HFFc6 (cell line): ENCODE measurements at places on chromosomes 2 and 18. TPM values are rescaled to one million over a fixed set of nuclear protein-coding genes. Genes with fewer than 3 reads are reported as not detected.

The CABYR gene
- total RNA-seq, result 1.5 to 3.6 TPM (median 1.7 TPM) in 3 replicates

The CD226 gene
- total RNA-seq, result 0.30 to 0.84 TPM (median 0.30 TPM) in 3 replicates

The CNRIP1 gene
- 32.8 to 49.2 TPM (median 41.0 TPM) in 3 replicates for total RNA-seq

The GDF7 gene
- total RNA-seq, result not detected in 3 replicates

The DYNAP gene
- not detected in 3 replicates for total RNA-seq

The PTPRN gene
- 6.5 to 18.3 TPM (median 8.9 TPM) in 3 replicates for total RNA-seq

The UGT1A7 gene
- not detected in 3 replicates for total RNA-seq

The C1D gene
- 18.7 to 19.0 TPM (median 19.0 TPM) in 3 replicates for total RNA-seq

The CRACDL gene
- not detected in 3 replicates for total RNA-seq

The EVA1A gene
- total RNA-seq, result 65.0 and 68.5 TPM in 2 replicates

The SCG2 gene
- total RNA-seq, result 0.15 to 0.85 TPM (median 0.84 TPM) in 3 replicates

The TEKT4 gene
- not detected in 3 replicates for total RNA-seq

The UBXN2A gene
- total RNA-seq, result 11.4 and 12.3 TPM in 2 replicates

The PJVK gene
- total RNA-seq, result 0.60 to 0.91 TPM (median 0.72 TPM) in 3 replicates

The SLC40A1 gene
- total RNA-seq, result not detected in 3 replicates

The CHRND gene
- not detected in 3 replicates for total RNA-seq

The SH3RF3 gene
- total RNA-seq, result 2.4 to 3.7 TPM (median 2.8 TPM) in 3 replicates

The HOXD12 gene
- total RNA-seq, result 0.28 TPM in 1 of 3 replicates, not detected in the others

The ALPP gene
- not detected in 3 replicates for total RNA-seq

The SLC25A12 gene
- 16.4 to 19.2 TPM (median 18.6 TPM) in 3 replicates for total RNA-seq

The ALLC gene
- total RNA-seq, result not detected in 2 replicates

The NEURL3 gene
- total RNA-seq, result not detected in 3 replicates

The SP110 gene
- 10.1 and 13.7 TPM in 2 replicates for total RNA-seq

The KYNU gene
- 0.63 TPM in 1 of 3 replicates, not detected in the others for total RNA-seq

The GPAT2 gene
- 4.0 to 38.1 TPM (median 9.8 TPM) in 3 replicates for total RNA-seq

The SPRED2 gene
- total RNA-seq, result 30.0 to 36.1 TPM (median 34.1 TPM) in 3 replicates

The LYG1 gene
- total RNA-seq, result 0.39 to 0.41 TPM in 2 of 3 replicates, not detected in the other

The DSG1 gene
- not detected in 3 replicates for total RNA-seq

The PSMA8 gene
- total RNA-seq, result not detected in 3 replicates

The TYW5 gene
- total RNA-seq, result 4.7 to 5.8 TPM (median 5.4 TPM) in 3 replicates

The LIMS1 gene
- total RNA-seq, result 53.4 to 63.4 TPM (median 57.0 TPM) in 3 replicates

The TRIM43B gene
- not detected in 2 replicates for total RNA-seq
